8988T (cell line): ENCODE measurements at places on chromosomes 7 and 10.
A peak's percentile ranks its signal among the peaks of the same experiment; 100 is the strongest.

DNA sequence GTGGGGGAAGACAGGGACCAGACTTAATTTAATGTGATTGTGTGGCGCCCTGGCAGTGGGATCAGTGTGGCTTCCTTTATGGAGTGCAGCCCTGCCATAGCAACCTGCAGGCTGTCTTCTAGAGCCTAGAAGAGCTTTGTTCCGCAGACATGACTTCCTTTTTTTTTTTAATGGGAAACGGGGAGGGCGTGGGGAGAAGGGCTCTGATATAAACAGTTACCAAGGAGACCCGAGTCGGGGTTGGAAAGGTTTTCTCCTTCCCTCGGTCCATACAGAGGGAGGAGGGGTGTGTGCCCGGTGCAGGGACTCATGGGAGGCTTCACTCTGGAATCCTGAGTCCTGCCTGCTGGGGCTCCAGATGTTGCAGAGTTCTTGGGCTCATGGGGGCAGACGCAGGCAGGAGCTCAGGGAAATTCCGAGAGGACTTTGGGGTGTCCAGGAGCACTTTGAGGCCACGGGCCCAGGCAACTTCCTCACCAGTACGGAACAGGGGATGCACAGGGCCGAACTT is 26.9 kb downstream of the TMEM120A start:
- no peak for DNase-seq

- no peak for DNase-seq
Measured at GRCh38 chr7:50073093-50073492, 20.0 kb downstream of the ZPBP start.

DNA sequence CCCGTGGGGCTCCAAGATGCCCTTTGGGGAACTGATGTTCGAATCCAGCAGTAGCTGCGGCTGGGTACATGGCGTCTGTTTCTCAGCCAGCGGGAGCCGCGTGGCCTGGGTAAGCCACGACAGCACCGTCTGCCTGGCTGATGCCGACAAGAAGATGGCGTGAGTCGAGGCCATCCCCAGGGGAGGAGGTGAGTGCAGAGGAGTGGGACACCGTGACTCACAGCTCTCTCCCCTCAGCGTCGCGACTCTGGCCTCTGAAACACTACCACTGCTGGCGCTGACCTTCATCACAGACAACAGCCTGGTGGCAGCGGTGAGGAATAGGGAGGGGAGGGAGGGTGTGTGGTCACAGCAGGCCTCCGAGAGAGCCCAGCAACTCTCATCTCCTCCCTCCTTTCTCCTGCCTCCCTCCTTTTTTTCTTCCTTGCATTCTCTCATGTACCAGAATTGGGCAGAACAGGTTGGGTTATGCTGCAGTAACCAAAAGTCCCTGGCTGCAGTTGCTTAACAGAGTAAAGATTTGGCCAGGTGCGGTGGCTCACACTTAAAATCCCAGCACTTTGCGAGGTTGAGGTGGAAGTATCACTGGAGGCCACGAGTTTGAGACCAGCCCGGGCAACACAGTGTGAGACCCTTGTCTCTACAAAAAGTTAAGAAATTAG is 16.5 kb downstream of the ARPC1B start:
- no peak for DNase-seq

DNA sequence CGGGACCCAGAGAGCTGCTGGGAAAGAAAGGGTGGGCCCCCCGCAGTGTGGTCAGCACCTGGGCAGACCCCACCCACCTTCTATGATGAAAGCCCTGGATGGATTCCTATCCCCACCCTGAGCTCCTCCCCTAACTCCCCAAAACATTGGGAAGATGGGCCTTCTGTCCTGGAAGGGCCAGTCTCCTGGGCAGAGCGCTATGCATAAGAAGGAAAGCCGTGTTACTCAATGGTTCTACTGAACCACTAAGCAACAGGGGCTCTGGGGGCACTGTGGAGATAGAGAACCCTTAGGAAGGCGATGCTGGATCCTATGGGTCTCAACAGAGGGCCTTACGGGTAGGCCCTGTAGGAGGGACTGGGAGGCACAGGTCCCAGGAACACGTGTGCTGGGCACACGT is 30.7 kb upstream of the INSIG1 start:
- DNase-seq, result no peak

DNA sequence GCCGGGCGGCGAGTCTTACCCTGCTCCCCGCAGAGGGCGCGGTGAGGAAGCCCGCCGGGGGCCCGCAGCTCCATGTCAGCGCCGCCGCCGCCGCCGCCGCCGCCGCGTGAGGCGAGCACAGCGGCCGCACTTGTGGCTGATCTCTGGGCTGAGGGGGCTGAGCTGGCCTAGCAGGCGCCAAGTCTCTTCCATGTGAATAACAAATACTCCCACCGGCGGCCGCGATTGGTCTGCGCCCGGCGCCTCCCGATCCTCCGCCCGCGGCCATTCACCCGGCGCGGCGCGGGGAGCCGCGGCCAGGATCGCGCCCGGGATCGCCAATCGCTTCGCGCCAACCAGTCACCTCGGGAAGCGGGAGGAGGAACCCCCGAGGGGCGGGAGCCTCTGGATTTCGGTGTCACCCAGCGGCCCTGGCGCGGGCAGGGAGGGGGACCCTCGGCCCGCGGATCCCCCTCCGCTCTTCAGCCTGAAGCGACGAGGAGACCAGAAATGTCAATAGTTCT is at the start of gene GRM8:
GRM8 (minus strand) TSS at position 164 of the 503 bp plus-strand sequence.
- peak; percentile 68 for DNase-seq

DNA sequence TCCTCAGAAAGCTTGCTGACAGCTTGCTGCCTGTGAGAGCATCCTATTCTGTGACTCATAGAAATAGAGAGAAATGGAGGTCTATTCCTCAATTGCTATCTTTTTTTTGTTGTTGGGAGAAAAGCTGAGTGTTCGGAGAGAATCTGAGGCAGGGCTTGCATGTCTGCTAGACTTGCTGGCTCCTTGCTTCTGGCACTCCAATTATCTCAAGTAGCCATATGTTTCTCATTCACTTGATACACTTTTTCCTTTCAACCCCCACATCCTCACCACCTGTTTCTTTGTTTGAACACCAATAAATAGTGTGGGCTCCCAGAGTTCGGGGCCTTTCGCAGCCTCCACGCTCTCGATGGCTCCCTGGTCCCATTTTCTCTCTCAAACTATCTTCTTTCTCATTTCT is 172.2 kb downstream of the SH2D4B start:
- no peak for DNase-seq

GRCh38 chr10:92142512-92142911 is 148.4 kb downstream of the CPEB3 start:
- DNase-seq, result no peak

- DNase-seq, result no peak
Measured at GRCh38 chr10:11378835-11379234, 232.6 kb downstream of the USP6NL start.

DNA sequence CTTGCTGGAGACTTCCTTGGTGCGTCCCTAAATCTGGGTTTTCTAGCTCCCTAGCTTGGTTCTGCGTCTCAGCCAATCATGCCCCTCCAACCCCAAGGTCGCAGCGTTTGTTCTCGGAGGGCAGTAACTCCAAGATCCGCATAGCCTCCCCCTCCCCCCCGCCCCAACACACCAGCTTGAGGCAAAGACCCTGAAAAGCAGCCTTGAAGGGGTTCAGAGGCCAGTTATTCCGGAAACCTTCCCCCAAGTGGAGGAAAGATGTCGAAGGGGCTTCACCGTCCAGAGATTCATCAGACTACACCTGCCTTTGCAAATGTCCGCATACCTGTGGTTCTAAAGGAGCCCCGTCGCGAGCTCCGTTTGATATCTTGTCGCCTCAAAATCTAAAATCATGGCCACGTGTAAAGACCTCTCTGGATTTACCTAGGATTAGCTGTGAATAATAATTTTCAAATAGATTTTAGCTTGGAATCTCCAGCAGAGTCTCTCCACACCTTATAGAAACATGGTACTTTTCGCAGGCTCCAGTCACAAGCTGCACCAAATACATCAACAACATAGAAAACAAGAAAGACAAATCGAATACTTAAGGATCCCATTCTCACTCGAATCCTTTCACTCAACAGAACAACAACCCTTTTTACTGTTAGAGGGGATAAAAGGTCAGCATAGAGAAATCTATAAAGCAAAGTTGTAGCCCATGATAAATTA is 7.9 kb downstream of the DLX6 start:
- no peak for DNase-seq

DNA sequence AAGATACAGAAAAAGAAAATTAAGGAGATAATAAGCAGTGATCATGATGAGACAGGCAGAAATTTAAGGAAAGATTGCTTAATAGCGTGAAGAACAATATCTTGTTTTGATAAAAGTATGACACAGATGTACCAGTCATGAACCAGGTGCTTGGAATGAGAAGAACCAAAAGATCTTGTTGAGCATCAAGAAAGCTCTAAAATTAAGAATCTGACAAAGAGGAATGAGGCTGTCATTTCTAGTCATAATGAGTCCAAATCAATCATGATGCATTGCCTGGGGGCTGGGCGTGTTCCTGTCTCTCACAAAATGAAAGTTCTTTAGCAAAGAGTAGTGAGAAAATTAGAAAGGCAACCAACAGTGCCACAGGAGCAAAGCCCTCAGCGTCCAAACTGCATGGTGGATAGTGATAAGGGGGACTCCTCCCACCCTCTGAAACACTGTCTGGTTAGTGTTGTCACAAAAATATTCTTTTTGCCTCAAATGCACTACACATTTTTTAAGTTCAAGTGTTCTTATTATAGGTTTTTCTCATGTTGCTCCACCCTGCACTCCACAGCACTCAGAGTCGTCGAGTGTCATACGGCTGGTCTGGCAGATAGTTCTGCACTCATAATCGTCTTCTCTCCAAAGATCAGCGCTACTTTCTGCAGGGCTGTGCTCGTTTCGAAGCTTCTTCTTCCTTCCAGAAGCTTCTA is 439.6 kb downstream of the TNS3 start:
- no peak for DNase-seq

DNA sequence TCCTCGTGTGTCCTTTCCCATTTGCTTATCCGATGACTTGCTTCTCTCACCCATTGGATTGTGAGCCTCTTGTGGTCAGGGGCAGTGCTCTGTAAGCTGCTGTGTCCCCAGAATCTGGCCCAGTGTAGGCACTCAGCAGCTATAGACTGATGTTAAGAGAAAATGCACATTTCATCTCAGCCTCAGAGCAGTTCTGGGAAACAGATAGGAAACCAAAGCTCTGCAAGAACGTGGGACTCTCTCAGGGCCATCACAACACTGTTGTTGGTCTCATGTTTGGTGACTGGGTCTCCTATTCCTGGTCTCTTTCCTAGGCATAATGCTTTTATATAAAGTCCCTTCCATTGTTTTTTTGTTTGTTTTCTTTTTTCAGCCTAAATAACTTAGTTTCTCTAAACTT is 141.2 kb downstream of the ST7 start:
- DNase-seq, result no peak

DNA sequence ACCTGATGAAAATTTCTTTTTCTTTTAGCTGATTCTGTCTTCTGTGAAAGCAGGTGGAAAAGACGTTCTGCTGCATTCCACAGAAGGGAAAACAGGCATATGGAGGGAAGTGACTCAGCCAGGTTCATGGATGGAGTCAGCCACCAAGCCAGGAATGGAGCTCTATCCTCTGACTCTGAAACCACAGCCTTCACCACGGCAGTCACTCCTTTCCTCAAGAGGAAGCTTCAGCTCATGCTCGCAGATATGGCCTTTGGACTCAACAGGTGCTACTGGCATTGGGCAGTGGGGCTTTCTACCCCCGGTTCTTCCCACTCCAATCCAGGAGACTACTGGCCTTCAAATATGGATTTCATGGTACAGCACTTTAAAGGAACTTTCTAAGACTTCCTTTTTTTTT is 11.5 kb upstream of the PLAU start:
- no peak for DNase-seq
